ENCODE measurements at places on chromosomes 12 and 14.

DNA sequence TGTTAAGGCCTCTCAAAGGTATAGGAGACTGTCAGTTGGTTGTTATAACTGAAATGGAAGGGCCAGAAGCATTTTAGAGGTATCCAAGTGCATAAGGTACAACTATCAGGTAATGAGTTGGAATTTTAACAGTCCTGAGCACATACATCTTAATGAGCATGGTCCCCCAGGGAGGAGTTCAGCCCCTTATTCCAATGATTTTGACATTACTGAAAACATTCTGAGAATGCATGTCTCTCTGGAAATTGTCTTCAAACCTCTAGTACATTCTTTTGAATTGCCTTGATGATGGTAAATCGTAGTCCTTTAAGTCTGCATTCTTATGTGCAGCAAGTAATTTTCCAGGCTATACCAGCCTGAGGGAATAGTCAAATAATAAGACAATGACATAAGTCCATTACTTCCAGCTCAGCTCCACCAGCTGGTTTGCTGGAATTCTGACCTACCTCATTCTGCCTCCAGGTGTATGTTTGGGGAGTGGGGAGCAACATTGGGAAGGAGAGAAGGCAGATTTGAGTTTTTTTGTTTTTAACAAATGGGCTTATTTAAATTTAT lies 239.2 kb downstream of the MSRB3 start:
- no peak for DNase-seq

DNA sequence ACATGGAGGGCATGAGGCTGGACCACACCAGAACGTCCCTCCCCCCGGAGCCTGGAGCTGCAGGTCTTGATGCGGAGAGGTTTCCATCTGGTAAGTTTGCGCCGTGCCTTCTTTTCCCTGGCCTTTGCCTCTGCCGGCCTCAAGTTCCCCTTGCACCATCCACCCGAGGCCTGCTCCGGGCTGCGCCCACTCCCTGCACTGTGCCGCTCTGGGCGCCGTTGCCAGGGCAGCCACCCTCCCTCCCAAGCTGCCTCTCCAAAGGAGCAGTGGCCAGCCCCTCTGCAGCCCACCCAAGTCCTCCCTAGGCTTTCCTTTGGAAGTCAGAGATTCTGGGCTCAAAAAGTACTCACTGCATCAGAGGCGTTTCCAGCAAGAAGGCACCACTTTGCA lies 46.2 kb upstream of the MEG3 start:
- no peak for DNase-seq

DNA sequence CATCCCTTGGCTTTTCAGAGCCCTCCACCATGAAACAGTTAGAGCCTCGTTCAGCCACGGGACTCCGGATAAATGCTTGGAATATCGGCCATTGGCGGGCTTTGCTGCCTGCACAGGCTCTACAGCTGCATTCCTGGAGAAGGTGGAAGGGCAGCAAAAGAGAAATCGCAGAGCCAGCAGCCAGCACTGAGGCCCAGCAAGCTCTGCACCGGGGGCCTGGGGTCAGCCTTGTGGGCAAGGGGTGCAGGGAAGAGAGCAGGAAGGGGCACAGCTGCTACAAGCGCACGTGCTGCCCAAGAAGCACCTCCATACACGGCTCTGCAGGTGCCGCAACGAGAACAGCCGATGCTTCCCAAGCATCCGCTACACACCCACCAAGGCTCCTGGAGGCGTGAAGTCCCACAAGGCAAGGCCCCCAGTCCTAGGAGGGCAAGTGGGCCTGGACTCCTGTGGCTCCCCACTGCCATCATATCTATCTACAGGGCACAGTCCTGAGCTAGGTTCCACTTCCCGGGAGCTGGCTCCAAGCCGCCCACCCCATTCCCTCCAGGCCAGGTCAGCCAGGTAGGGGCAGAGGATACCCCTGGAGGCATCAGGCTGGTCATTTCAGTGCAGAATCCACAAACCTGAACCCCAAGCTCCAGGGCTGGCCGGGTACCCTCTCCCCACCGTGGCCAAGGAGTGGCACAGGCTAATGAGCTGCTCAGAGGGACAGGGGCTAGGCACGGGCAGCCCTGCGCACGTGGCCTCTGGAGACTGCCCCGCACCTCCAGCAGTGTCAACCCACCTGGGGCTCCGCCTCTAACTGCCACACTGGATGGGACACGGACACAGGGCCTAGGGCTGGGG lies 40.2 kb downstream of the CCNK start:
- no peak for DNase-seq

GRCh38 chr12:106271575-106272505 lies 24.0 kb upstream of the CKAP4 start:
- no peak for DNase-seq

DNA sequence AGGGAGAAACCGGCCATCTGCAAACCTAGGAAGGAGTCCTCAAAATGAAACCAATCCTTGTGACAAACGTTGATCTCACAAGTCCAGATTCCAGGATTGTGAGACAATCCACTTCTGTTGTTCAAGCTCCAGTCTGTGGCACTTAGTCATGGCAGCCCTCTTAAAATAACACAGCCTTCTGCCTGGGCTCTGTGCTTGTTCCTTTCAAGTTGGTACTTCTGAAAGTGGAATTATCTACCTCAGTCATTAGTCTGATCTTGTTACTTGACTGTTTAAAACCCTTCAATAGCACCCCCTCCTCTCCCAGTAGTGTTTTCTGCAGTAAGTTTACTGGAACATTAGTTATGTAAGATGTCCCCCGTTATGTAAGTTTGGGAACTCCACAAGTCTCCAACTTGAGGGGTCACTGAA lies 111.0 kb upstream of the HIF1A start:
- no peak for DNase-seq

GRCh38 chr14:70906793-70907175 lies 475 bp upstream of the PCNX1 start:
- no peak for DNase-seq

- DNase-seq = no peak
Observed at GRCh38 chr12:116539905-116540482, 19.2 kb upstream of the MAP1LC3B2 start.

- no peak for DNase-seq
Observed at GRCh38 chr12:49332441-49332861, 4.5 kb downstream of the C1QL4 start.

DNA sequence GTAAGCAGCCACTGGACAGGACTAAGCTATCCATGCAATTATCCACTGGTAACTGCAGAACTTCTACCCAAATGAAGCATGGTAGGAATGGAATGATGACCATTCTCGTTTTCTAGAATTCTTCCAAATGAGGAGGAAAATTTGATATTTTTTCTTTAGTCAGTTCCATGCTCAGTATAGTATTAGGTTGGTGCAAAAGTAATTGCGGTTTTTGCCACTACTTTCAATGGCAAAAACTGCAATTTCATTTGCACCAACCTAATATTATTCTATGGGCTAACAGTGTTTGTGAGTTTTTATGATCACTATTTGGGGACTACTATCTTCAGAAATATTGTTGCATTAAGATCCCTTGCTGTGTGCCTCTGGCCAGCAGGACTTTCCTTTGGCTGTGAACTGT lies 42.9 kb upstream of the PELI2 start:
- no peak for DNase-seq
